KBM-7 (cell line): ENCODE measurements at places on chromosomes 2 and 18.

DNA sequence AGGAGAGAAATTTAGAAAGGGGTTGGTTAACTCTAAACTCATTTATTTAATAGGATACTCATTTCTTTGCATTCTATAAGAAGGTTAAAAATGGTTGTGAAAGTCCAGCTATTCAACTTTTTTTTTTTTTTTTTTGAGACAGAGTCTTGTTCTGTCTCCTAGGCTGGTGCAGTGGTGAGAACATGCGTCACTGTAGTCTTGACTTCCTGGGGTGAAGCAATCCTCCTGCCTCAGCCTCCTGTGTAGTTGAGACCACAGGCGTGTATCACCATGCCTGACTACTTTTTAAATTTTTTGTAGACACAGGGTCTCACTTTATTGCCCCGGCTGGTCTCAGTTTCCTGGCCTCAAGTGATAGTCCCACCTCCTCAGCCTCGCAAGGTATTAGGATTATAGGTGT is 11.9 kb downstream of the ELP2 start:
- DNase-seq, result no peak

- DNase-seq, result no peak
Observed at GRCh38 chr18:71442731-71443141, 1101.4 kb downstream of the CBLN2 start.

DNA sequence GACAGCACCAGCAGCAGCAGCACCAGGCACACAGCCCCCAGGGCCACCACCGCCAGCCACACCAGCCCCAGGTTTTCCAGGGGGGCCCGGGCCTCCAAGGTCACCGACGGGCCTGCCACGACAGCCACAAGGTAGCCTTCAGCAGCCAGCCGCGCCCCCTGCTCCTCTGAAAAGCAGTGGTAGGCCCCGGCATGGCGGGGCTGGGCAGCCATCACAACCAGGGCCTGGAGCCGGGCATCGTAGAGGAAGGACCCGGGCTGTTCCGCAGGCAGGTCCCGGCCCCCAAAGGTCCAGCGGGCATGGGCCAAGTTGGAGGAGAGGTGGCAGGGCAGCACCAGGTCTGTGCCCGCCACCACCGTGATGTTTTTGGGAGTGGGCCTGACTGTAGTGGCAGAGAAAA is 3.3 kb upstream of the ANKRD39 start:
- DNase-seq, result no peak

DNA sequence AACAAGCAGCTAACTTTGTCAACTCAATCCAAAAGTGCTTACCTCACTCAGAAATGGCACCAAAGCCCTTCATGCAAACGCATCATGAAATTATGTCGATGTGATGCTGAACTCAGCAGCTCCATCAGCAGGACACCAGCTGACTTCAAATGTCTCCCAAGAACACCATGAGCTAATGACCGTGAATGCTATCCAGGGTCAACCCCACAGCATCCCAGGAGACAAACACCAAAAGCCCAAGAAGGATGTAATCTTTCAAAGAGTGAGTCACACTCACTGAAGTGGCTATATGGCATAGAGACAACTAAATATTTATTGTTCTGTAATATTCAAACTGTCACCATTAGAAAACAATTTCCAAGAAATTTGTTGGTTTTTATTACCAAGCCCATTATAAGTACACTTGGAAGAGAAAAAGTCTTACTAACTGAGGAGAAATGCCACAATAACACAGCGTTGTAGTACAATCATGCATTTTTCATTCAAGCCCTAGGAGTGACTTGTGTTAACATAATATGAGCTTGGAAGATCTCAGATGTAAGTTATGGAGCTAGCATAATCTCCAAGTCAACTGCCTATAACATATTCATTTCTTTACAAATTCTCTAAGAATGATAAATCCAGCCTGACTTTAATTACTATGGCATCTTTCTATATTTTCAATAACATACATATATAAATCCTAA is 165.0 kb upstream of the CCDC68 start:
- no peak for DNase-seq

GRCh38 chr2:101501443-101501842 is 26.5 kb upstream of the RFX8 start:
- no peak for DNase-seq
